ENCODE measurements at places on chromosomes 6 and 20.

GRCh38 chr6:114419175-114419574 is 76.4 kb upstream of the HS3ST5 start:
- DNase-seq = no peak

DNA sequence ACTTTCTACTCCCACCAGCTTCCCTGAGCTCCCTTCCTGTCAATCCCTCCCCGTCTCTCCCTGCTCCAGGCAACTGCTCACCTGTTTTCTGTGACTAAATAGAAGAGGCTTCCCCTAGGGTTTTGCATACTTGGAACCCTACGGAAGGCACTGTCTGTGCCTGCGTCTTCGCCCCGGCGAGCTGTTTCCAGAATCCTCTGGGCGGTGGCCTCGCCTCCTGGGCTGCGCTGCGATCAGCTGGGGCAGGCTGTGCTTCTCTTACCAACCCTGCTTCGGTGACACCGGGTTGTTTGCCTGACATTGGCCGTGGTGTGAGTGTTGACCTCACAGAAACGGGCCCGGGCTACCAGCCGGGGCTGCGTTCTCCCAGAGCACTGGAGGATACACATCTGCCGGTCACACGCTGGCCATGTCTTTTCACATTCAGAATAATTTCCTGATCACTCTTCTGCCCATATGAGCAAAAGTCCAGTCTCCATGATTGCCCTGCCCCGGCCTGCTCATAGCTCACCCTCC is 29.4 kb upstream of the CCR6 start:
- no peak for DNase-seq

DNA sequence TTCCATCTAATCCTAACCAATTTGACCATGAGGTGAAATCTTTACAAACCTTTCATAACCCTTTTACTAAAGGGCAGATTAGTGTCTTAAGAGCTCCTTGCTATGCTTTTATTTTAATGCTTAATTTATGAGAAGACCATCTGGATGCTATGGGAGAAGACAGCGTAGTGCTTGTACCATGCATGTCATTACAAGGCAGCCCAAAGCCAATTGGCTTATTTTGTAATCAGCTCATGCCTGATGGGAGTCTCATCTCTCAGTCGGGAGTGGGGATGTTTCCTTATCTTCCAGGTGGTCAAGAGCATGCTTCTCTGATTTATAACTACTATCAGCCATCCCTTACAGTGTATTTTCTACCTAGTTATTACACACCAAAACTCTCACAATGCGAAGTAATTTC is 304.7 kb downstream of the FARS2 start:
- no peak for DNase-seq

DNA sequence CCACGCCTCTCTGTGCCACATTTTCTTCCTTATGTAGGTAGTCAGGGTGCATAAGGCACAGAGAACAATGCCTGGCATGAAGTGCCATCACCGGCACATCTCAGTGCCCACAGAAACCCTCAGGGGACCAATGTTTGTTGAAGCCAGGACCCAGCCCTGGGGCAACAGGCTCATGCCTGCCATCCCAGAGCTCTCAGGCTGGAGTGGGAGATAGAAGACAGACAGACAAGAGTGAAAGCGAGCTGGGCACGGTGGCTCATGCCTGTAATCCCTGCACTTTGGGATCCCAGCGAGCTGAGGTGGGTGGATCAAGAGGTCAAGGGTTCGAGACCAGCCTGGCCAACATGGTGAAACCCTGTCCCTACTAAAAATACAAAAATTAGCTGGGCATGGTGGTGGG is 13.5 kb downstream of the EFCAB8 start:
- DNase-seq = no peak

GRCh38 chr20:32183947-32184635 is 23.5 kb downstream of the PLAGL2 start:
- no peak for DNase-seq

DNA sequence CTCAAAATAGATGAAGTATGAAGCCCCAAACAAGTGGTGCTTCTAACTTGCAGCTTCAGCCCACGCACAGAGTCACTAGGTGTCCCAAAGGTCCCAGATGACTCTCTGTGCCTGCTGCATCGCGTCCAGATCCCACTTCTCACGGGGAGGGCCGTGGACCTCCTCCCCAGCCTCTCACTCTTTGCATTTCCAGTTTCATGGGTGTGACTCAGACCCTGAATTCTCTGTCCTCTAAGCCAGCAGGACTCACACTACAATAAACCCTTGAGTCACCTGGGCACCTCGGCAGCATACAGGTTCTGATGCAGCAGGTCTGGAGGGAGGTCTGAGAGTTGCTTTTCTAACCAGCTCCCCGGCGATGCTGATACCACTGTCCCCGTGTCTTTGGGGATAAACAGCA is 114.0 kb upstream of the RIN2 start:
- no peak for DNase-seq

- DNase-seq = no peak
Measured at GRCh38 chr20:62402456-62403150, 4.5 kb downstream of the CABLES2 start.

- no peak for DNase-seq
Measured at GRCh38 chr6:127383988-127384387, 40.6 kb upstream of the ECHDC1 start.

DNA sequence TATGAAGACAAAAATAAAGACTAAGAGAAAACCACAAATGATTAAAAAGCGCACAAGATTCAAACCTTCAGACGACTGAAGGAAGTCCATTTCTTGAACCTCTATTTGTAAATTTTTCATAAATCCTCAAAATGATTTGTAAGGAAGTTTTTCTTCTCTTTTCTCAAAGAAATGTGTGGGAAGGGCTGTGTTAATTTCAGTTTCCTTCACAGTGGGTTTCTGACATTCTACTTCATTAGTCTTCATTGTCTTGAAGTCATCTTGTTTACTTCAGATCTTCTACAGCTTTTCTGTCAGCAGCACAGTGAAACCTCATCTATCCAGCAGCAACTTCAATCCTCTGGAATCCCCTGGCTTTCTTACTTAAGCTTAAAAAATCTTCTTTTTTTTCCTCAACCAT is 87.6 kb upstream of the MYLIP start:
- DNase-seq = no peak

- no peak for DNase-seq
Measured at GRCh38 chr6:169785566-169785965, 34.1 kb downstream of the ERMARD start.

GRCh38 chr20:51766994-51767866 is 960 bp downstream of the ATP9A start:
- DNase-seq = no peak

GRCh38 chr6:137783710-137784109 is 83.3 kb upstream of the TNFAIP3 start:
- DNase-seq = no peak

- no peak for DNase-seq
Measured at GRCh38 chr6:124882579-124883393, 79.5 kb upstream of the RNF217 start.

DNA sequence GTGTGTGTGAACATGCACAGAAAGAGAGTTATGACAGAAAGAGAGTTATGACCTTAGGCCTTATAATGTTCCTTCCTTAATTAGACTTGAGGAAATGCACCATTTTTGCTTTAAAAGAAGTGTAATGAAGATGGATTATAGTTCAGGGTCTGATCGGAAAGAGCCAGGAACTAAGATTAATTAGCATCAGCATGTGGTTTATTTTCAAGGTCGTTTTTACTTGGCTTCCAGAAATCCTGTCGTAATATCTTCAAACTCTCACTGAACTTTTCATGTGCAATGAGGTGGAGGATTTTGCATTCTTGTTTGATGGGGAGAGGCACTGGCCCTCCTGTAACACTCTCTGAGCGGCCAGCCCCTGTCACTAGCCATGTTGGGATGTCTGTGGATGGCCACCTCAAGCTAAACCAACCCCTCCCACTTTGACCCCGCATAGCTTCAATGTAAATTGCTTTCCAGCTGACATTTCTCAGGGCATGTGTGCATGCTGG is 116.8 kb downstream of the CDC5L start:
- DNase-seq = no peak

GRCh38 chr20:46562373-46563169 is 12.1 kb upstream of the OCSTAMP start:
- DNase-seq = no peak

DNA sequence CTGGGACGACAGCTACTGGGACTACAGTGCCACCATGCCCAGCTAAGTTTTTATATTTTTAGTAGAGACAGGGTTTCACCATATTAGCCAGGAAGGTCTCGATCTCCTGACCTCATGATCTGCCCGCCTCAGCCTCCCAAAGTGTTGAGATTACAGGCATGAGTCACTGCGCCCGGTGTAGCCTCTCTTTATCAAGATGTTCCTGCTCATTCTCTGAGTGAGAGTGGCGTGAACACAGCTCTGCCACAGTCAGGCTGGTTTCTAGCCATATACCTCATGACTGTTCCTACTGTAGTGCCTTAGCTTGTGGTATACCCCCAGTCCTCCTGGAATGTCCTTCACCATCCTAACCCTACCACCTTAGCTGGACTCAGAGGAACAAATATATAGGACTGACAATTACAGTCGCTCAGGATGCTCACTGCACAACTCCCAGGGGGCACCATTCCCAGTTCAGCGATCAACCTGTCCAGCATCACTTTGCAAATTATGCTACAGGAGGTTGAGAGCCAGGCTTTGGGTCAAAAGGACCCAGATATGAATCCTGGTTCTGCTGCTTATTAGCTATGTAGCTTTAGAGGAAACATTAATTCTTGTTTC is 86.3 kb downstream of the CHMP4B start:
- no peak for DNase-seq

DNA sequence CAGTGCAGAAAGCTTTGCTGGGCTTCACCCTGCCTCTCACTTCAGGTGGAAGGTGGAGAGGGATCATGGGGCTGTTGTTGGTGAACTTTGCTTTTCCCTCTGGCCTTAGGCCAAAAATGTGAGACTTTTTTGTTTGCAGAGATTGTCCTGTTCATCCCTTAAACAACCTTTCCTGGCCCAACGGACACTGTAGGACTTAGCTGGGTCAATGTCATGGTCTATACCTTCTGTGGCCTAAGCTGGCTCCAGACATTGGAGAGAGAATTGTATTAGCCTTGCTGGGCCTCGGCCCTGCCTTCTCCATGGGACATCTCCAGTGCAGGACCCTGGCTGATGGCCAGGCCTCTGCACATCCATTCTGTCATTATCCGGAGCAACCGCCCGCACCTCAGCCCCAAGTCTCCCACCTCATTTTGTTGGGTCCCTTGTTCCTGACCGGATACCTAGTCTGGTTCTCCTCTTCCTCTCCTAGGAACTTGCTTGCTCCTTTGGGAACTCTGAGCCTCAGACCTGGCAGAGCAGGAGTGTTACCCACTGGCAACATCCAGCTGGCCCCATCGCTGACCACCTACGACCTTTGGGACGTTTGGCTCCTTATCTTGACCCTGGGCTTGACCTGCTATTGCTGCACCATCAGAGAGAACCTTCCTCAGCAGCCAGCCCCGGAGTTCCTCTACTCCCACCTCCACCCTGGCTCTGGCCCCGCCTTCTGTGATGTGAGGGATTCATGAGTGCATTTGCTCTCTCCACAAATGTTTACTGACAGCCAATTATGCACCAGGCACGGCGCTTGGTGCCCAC is 128.2 kb downstream of the BANF2 start:
- no peak for DNase-seq
